Activated naive CD8-positive, alpha-beta T cell treated with anti-CD3 and anti-CD28 coated beads for 36 hours (primary cell): ENCODE measurements at places on chromosomes 16 and 17. TPM values are rescaled to one million over a fixed set of nuclear protein-coding genes. Genes with fewer than 3 reads are reported as not detected.

DNA sequence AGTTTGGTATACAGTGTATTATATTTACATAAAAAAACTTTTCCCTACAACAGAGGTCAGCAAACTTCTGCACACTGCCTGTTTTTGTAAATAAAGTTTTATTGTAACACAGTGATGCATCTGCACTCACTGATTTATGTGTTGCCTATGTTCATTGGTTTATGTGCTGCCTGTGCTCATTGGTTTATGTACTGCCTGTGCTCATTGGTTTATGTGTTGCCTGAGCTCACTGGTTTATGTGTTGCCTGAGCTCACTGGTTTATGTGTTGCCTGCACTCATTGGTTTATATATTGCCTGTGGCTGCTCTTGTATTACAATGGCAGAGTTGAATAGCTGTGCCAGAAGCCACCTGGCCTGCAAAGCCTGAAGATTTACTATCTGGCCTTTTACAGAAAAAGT, 81.6 kb downstream of the MYH11 start:
- H3K4me3 ChIP-seq, result no peak overlapping the region
- H3K36me3 ChIP-seq, result no peaks in the 10 kb centered on the region
- no peak for DNase-seq
- H3K27me3 ChIP-seq, result peaks cover 5% of the 10 kb centered on the region
- H3K27ac ChIP-seq, result no peak overlapping the region

GRCh38 chr16:6905601-6906000, 427.0 kb upstream of the RBFOX1 start:
- no peak for DNase-seq
- H3K4me3 ChIP-seq, result no peak overlapping the region
- H3K36me3 ChIP-seq, result no peaks in the 10 kb centered on the region
- H3K27me3 ChIP-seq, result no peaks in the 10 kb centered on the region

GRCh38 chr17:21425321-21425720, 49.2 kb downstream of the KCNJ12 start:
- H3K36me3 ChIP-seq, result no peaks in the 10 kb centered on the region
- H3K4me1 ChIP-seq, result peaks cover 6% of the 10 kb centered on the region
- no peaks in the 10 kb centered on the region for H3K27me3 ChIP-seq
- H3K27ac ChIP-seq, result no peak overlapping the region

DNA sequence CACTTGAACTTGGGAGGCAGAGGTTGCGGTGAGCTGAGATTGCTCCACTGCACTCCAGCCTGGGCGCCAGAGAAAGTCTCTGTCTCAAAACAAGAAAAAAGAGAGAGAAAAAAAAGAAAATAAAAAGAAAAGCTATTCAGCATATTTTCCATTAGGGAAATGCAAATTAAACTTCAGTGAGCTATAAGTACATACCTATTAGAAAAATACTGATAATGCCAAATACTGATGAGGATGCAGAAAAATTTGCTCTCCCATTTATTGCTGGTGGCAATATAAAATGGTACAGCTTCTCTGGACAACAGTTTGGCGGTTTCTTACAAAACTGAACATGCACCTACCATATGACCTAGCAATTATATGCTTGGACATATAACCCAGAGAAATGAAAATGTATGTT, 9.8 kb downstream of the KRT10 start:
- H3K36me3 ChIP-seq, result peaks cover 12% of the 10 kb centered on the region
- DNase-seq, result no peak
- peaks cover 52% of the 10 kb centered on the region for H3K27me3 ChIP-seq

PRSS8 gene
- total RNA-seq, result not detected

VAT1 gene
- 20.8 TPM for total RNA-seq

CACNG5 gene
- not detected for total RNA-seq

HLF gene
- 0.32 TPM for total RNA-seq
